ENCODE measurements at places on chromosomes 1 and 21.

GRCh38 chr1:215970406-215970805 is 403.3 kb downstream of the KCTD3 start:
- DNase-seq, result no peak

DNA sequence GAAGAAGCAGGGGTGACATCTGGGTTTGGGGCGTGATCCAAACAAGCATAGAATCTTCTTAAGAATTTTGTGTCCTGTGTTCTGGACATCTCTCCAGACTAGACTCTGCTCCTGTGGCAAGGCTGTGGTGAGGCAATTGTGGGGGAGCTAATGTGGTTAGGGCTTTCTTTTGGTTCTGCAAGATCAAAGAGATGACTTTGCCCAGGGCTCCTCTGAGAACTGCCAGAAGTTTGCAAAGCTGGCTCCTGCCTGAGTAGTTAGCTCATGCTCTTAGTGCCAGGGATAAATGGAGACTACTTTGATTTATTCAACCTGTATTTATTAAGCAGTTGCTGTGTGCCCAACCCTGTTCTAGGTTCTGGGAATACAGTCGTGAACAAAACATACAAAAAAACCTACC is 34.0 kb upstream of the CRNN start:
- no peak for DNase-seq

DNA sequence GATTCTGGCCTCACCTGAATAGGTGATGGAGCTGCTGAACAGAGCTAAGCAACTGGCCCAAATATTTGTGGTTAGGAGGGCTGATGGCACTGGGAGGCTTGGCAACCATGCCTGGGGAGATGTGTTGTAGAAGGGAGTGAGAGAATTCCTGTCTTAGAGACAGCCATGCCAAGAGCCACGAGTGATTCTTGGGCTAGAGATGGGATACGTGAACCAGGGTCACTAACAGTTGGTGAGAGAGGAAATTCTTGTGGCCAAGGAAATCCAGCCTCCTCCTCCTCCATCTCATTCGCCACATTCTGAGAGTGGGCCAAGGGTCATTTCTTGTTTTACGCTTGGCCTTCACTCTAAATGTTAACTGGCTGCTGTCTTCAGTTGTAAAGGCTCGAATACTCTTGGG is 46.3 kb downstream of the NGF start:
- no peak for DNase-seq

GRCh38 chr21:15751037-15751436 is 21.3 kb downstream of the USP25 start:
- no peak for DNase-seq

DNA sequence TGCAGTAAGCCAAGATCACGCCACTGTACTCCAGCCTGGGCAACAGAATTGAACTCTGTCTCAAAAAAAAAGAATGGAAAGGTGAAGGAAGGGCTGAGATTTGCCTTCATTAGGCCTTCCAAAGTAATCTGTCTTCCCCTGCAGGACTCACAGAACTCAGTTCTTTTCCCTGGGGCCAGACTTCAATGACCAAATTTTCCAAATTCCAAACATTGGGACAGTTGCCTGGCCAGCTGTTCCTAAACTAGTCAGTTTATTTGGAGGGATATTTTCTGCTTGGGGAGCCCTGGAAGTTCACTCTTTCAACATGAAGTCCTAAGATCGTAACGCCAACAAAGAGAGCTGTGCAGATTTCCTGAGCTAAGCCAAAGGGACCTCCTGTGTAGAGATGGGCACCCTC is 5.4 kb upstream of the DEDD start:
- no peak for DNase-seq

- DNase-seq, result no peak
These were observed 19.8 kb downstream of the ATP6V1G3 start for GRCh38 chr1:198520524-198521254.

DNA sequence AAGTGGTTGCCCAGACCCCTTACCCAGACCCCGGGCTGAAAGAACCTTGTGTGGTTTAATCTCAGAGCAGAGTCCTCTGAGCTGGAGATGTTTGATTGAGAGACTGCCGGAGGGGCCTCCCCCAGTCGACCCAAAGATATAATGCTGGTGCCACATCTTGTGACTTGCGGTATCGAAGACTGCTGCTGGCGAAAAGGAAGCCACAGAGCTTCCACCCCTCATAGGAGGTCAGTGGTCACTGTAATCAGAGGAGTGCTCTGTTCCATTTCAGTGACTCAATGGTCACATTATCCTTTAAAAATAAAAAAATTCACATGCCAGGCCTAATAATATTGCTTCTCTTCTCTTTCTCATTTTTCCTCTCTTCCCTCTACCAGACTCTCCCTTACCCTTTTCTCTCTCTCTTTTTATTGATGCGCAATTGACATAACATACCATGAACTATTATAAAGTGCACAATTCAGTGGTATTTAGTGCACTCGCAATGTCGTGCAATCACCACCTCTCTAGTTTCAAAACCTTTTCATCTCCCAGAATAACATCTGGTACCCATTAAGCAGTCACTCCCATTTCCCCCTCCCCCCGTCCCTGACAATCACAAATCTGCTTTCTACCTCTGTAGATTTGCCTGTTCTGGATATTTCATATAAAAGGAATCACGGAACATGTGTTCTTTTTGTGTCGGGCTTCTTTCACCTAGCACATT is 52.6 kb upstream of the LYST start:
- no peak for DNase-seq

DNA sequence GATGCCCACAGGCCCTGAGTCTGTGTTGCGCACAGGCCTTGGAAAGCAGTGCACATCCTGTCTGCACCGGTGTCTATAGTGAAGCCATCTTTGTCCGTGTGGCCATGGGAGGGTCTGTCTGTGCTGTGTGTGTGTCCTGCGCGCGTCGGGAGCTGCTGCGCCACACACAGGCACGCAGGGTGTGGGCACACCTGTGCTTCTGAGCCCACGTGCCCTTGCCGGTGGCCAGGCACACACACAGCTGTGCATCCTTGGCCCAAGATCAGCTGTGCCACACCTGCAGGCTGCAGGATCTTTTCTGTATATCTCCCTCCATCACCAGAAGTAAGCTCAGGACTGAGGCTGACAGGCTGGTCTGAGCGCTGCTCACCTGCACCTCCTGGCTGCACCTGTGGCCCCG is 3.2 kb upstream of the SAMD11 start:
- DNase-seq, result no peak

GRCh38 chr1:178143730-178144690 is 50.1 kb downstream of the RASAL2 start:
- DNase-seq, result no peak

GRCh38 chr1:1799716-1800115 is 21.4 kb upstream of the NADK start:
- DNase-seq, result no peak

DNA sequence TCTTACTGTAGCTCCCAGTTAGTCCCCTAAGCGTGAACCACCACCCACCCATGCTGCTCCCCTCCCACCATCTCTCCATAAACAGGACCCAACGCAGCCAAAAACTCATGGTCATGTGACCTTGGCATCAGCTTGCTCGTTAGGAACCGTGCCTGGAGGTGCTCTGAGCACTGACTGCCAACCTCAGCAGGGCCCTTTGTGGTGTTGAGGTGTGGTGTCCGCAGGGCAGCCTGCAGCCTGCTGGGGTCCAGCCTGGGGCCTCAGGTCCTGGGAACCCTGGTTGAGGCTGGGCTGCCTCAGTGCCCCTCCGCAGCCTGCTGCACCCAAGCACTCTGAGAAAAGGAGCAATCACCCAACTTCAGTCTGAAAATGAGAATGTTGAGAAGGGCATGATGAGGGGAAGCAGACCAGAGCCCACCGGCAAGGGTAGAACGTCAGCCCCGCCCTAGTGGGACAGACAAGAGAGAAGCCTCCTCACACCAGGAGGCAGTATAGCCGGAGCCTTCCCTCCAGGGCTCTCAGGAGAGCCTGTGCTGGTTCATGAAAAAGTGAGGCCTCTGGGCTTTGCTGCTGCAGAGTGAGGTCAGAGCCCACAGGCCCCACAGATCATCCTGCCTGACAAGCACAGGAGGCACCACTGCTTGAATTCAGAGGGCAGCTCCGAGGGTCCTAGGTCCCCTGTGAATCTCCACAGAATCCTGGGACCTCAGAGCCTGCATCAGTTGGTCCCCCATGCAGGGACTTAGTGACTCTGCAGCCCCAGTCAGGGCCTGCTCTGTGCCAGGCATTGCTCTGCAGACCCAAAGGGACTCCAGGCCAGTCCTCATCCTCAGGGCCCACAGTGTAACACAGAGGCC is 4.9 kb upstream of the COL6A2 start:
- no peak for DNase-seq

- DNase-seq, result no peak
These were observed 42.4 kb downstream of the ATP6V1G3 start for GRCh38 chr1:198498103-198498385.

- no peak for DNase-seq
These were observed 46.9 kb upstream of the LIN9 start for GRCh38 chr1:226355669-226356551.

All from CD4-positive, alpha-beta T cell treated with Interleukin-17A for 4 hours (primary cell).